Right lobe of liver (tissue), 6 donors: ENCODE measurements at places on chromosomes 6 and 20. TPM values are rescaled to one million over a fixed set of nuclear protein-coding genes. Genes with fewer than 3 reads are reported as not detected.

BFSP1 gene
- 0.24 TPM for total RNA-seq

ZSCAN23 gene
- total RNA-seq, result 0.63 TPM

DACT2 gene
- total RNA-seq, result 0.90 TPM

DEFB132 gene
- not detected for total RNA-seq

EFCAB8 gene
- 0.17 TPM for total RNA-seq

AIF1 gene
- 14.3 TPM for total RNA-seq

SYNDIG1 gene
- not detected for total RNA-seq

TRAPPC3L gene
- total RNA-seq, result not detected

RFX6 gene
- not detected for total RNA-seq

PACRG gene
- total RNA-seq, result 2.5 TPM
